ENCODE measurements at places on chromosomes 6 and 20.

GRCh38 chr20:3720626-3721025, 8.2 kb upstream of the SIGLEC1 start:
- DNase-seq: no peak

GRCh38 chr6:150088481-150089154, 19.7 kb upstream of the ULBP3 start:
- no peak for DNase-seq

DNA sequence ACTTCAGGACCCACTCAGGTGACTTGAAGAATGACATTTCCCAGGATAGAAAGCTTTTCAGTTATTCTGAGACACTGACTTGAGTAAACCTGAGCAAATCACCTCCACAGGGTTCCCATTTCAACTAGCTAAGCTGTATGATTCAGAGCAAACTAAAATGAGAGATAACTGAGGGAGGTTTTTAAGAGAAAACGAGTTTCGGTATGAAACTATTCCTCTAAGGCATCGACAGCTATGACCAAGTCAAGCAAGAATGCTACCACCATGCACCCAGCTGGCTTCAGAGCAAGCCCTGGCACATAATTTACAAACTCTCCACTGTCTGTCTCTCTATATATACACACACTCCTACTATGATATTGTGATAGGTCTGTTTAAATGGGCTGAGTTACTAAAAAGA, 75.4 kb downstream of the PERP start:
- DNase-seq: no peak

GRCh38 chr6:22146931-22147701, 149.7 kb downstream of the PRL start:
- no peak for DNase-seq

GRCh38 chr20:57656821-57657534, 36.8 kb upstream of the ZBP1 start:
- no peak for DNase-seq

DNA sequence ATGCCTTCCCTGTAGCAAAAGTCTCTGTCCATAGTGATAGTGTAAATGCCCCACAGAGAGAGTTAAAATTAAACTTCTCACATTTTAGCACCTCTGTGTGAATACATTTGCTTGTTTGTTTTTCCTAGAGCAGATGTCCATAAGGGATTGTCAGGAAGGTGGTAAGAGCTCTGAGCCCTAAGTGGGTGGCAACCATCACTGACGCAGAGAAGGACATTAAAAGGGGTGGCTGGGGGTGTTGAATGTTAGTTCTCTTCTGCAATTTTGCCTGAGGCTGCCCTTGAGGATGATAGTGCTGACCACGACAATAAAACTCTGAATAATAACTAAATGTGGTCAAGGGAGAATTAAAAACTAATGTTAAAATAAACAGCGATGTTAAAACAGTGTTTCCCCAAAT, 174.3 kb upstream of the ID4 start:
- DNase-seq: no peak

- no peak for DNase-seq
Observed at GRCh38 chr6:34249469-34250261, 859 bp upstream of the SMIM29 start.

GRCh38 chr6:33128318-33128717, 52.5 kb downstream of the HLA-DPB1 start:
- DNase-seq: no peak

GRCh38 chr6:98836962-98837944, 2.9 kb downstream of the POU3F2 start:
- no peak for DNase-seq

- no peak for DNase-seq
Observed at GRCh38 chr20:20211274-20211987, 156.5 kb upstream of the INSM1 start.

- no peak for DNase-seq
Observed at GRCh38 chr6:149499066-149499465, 14.3 kb upstream of the ZC3H12D start.

DNA sequence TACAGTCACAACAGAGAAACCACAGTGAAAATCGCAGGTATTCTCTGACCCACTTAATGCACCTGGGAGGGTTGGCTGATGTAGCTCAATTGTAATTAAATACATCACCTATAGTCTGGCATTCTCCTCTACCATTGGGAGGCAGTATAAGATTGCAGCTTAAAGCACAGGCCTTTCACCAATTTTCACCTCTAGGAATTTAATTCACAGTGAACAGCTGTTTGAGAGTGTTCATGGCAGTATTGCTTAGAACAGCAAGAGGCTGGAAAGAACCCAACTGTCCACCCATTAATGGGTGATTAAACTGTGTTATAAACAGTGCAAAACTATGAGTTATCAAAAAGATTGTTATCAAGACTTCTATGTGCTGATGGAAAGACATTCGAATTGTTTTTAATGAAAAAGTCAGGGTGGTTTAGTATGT, 2.0 kb downstream of the EDEM2 start:
- no peak for DNase-seq

DNA sequence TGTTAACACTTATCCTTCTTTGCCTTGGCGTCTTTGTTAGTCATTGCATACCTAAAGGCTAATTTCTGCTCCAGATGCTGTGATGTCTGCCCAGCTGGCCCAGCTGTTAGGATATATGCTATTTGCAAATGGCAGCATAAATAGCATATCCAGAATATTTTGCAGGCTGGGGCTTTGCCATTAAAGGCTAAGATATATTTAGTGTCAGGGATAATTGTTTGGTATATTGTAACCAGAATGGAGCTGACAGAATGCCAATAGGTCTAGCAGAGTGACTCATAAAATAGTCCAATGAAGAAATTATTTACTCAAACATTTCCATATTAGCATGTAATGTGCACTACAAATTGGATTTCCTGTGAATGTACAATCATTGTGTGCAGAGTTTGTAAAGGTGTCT, 584.1 kb upstream of the FLRT3 start:
- no peak for DNase-seq

DNA sequence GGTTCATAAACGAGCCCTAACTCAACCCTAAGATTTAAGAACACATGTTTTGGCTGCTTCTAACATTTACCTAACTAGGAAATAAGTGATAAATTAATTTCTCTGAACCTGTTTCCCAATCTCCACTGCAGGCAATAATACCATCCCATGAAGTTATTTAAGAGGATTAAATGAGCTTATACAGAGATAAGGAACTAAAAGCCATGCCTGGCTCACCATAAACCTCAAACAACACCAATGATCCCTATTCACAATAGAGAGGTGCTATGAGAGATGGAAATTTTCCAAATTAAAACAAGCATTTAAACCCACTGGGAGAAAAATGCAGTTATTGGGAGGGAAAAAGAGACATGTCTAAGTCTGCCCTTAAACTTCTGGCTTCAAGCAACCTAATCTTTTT, 33.9 kb upstream of the KLHL31 start:
- no peak for DNase-seq

DNA sequence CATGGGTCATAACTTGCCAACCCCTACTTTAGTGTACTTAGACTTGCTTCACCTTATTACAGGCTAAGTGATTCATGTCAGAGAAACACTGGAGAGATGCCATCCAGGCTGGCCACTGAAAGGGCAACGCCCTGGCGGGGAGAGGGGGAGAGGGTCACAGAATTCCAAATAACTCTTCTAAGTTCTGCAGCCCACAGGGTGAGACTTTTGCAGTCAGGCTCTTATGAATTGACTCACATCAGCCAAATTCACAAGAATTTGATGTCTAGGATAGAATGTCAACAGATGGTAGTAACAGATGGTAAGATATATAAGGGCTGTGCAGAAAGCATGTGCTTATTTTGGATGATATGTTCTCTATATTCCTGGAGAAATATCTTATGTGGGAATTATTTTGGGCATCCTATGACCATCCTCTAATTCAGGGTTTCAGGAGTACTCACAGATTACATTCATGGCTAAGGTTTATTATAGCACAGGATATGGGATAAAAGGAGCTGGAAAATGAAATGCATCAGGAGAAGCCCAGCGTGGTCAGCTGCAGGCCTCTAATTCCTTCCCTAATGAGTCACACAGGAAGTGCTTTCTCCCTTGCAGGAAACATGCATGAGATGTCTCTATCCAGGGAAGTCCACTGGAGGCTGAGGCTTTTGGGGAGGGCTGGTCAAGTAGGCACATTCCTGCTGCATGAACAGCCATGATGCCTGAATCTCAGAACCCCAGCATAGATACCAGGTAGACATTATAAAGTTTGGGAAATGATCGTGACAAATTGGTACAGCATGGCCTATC, 58.7 kb upstream of the RIN2 start:
- no peak for DNase-seq

DNA sequence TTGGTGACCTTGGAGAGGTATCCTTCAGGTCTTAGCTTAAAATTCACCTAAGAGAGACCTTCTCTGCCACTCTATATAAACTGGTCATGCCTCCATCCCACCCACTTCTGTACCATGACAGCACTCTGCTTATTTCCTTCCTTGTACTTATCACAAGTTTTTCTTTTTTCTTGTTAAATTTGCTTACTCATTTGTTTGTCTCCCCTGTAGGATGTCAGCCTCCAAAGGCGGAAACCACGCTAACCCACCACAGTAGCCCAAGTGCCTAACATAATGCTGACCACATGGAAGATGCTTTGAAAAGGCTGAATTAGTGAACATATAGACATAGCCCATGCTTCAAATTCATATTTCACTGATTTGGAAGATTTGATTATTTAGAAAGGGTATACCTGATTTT, 5.4 kb downstream of the BMP6 start:
- DNase-seq: no peak

DNA sequence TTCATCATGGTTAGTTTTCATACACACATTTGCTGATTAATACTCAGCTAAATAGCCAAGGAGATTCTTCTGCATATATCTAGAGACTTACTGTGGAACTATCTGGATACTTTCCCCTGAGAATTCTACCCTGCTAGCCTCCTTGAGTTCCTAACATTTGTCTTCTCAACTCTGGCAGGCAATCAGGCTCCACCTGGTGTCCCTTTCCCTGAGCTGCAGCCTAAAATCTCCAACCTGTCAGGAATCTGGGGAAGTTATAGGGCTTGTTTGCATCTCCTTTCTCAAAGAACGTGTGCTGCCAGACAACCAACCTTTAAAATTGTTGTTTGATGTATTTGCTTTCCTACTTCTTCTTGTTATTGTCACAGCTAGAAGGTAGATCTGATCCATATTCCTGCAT, 73.4 kb downstream of the FUT9 start:
- DNase-seq: no peak

DNA sequence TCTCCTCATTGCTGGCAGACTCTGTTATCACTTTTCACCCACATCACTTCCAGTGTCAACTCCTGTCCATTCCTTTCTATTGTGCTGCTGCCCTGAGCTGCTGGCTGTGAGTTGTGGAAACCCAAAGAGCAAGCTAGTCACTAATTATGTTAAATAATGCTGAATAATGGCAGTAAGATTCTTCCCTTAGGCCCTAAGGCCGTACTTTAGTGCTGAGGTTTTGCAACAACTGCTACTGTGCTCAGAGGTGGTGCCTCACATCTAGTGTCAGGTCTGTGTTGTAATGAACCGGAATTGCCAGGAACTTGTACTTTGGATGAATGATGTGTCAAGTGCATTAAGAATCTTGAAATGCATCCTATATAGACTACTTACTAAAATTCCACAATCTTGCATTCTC, 372.2 kb upstream of the RNF217 start:
- no peak for DNase-seq

GRCh38 chr20:47212606-47213207, 143.8 kb downstream of the ZMYND8 start:
- DNase-seq: no peak

DNA sequence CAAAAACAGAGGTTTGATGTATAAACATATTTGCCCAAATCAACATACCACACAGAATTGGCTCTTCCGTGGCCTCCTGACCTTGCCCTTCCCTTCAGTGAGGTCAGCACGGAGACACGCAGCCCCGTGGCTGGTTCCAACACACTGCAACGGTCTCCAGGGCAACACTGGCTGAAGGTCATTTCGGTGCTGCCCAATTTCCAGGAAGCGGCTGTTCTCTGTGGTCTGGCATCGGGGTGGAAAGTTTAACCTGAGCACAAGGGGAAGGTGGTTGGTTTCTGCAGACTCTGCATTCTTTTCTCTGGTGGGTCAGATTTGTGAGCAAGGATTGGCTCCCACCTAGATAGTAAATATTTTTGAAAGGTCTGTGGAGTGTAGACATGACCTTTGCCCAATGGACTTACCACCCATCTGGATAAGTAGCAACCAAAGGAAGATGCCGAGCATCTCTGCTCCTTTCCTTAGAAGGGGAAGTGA, 177.6 kb upstream of the PHACTR1 start:
- no peak for DNase-seq

- no peak for DNase-seq
Observed at GRCh38 chr6:34526241-34526972, 29.7 kb downstream of the SPDEF start.

- DNase-seq: no peak
Observed at GRCh38 chr6:71446470-71446869, 157.9 kb downstream of the OGFRL1 start.

DNA sequence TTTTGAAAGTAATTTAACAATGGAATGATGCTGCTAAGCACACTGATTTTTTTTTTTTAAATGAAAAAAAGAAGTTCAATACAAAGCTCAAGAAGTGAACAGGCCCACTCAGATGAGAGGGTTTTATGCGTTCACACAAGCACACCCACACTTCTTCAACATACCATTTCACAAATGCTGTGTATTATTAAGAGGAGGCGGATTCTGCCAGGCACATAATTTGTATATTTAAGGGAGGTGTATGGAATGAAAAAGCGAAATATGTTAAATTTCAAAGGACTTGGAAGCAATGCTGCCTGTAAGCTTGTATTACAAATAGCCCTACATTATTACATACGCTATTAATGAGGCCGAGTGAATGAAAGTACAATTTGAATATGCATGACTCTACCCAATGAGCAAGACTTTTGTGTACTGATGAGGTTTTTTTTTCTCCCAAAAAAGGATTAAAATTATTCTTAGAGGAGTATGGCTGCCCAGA, 123.9 kb downstream of the INSM1 start:
- DNase-seq: no peak

- DNase-seq: no peak
Observed at GRCh38 chr20:49642816-49643215, 70.9 kb downstream of the B4GALT5 start.

GRCh38 chr20:4697831-4698221, 23.9 kb upstream of the PRND start:
- DNase-seq: no peak

- no peak for DNase-seq
Observed at GRCh38 chr6:95679981-95680380, 102.6 kb downstream of the MANEA start.

- DNase-seq: no peak
Observed at GRCh38 chr6:31689249-31690110, 8.6 kb upstream of the LY6G5C start.
